Activated CD4-positive, alpha-beta T cell treated with anti-CD3 and anti-CD28 coated beads, Interleukin-2, amount 50 U/mL, for 48 hours (primary cell): ENCODE measurements at places on chromosomes 3 and 15.
A peak's percentile ranks its signal among the peaks of the same experiment; 100 is the strongest.

- DNase-seq, result no peak
Measured at GRCh38 chr3:23365066-23365465, 161.9 kb downstream of the UBE2E2 start.

DNA sequence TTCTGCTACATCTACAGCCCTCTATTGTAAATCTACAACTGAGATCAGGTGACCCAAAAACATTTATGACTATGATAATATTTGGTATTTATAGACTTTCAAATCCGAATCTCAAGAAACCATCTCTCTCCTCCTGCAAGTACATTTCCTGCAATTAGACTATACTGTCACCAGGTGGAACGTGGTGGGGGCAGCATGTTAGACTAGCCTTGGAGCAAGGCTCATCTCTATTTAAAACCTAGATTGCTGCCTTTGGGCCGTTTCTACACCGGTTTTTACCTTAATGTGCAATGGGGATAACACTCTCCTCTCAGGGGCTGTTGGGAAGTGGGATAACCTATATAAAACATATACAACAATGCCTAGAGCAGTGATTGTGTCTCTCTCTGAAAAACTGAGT, 3.8 kb upstream of the KATNBL1 start:
- DNase-seq, result no peak

DNA sequence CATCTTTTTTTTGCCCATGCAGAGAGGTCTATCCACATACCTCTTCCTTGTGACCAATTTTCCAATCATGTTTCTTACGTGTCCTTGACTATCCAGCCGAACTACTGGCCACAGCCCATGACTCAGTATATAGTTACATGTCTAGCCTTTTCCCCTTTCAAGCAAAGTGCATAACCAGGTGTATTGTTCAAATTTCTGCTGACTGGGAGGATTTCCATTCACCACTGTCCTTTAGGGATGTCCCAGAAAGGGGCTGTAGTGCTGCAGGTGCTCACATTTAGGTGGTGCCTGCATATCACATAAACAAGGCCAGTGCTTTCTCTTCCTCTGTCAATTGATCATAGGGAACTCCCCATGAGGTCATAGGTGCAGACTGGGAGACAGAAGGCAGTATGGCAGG, 69.4 kb upstream of the ALDH1A3 start:
- DNase-seq, result no peak

GRCh38 chr15:72948662-72949061, 103.6 kb upstream of the NEO1 start:
- no peak for DNase-seq

- no peak for DNase-seq
Measured at GRCh38 chr3:141278196-141279076, 46.8 kb downstream of the PXYLP1 start.

DNA sequence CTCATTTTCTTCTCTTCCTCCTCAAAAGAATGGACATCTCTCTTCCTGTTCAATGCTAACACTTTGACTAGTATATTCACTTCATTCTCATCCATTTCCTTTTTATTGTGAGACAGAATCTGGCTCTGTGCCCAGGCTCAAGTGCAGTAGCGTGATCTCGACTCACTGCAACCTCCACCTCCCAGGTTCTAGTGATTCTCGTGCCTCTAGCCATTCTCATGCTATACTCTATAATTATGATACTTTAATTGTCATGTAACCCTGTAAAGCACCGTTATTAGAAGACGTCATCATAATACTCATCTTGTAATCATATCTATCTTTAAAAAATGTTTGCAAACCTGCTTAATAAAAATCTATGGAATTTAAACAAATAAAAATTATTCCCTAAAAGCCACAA, 107.0 kb downstream of the SHOX2 start:
- no peak for DNase-seq

GRCh38 chr15:69275074-69275670, 23.5 kb upstream of the PAQR5 start:
- no peak for DNase-seq

DNA sequence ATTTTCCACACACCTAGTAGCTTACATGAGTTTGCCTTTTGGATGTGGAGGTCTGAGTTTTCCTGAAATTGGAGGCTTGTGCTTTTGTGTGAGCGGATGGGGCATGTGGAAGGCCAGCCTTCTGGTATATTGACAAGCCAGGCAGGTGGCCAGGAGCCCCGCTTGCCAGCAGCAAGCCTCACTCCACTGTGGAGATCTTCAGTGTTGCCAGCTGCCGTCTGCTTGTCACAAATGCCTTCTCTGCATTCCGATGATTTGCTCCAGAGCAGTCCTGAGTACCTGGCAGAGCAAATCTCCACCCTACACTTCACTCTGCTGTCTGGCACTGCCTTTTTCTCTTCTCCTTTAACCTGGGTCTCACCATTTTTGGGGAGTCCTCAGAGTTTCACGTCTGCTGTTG, 29.1 kb upstream of the CHST2 start:
- DNase-seq, result no peak

DNA sequence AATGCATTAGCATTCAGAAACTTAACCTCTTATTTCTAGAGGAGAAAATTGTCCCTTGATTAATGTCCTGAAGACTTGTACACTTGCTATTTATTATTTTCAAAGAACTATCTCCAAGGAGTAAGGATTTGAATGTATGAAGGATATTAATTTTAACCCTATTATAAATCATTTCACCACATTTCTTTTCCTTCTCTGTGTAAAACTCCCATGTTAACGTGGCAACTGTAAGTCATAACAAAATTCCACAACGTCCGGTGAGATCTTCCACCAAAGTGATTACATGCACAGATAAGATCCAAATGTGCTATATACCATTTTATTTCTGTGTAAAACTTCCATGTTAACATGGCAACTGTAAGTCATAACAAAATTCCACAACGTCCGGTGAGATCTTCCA, 229.1 kb upstream of the ARHGEF26 start:
- no peak for DNase-seq

DNA sequence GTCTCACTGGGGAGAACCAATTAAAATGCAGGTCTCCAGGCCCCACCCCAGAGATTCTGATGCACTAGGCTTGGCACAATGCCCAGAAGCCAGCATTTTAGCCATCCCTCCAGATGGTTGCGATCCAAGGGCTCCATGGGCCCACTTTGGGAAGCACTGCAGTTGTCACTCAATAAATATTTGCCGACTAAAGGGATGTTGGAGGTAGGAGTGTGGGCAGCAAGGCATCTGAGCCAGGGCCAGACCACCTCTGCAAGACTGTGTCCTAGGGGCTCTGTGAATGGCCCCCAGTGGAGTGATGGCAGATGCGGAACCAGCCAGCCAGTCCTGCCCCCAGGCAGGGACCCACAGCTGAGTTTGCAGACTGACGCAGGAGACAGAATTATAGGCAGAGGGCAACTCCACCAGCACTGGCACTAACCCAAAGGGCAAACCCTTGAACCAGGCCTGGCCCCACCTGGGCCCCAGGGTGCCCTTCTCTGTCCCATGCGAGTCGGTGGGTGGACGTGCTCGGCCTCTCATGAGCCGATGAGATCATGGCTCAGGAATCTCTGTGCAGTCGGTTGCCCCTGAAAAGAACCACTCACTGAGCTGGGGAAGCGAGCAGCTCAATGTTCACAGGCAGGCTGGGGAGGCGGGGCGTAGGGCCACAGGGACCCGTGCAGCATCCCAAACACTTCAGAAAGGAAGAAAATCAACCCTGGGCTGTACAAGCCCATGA, 49.7 kb downstream of the SEMA5B start:
- no peak for DNase-seq

DNA sequence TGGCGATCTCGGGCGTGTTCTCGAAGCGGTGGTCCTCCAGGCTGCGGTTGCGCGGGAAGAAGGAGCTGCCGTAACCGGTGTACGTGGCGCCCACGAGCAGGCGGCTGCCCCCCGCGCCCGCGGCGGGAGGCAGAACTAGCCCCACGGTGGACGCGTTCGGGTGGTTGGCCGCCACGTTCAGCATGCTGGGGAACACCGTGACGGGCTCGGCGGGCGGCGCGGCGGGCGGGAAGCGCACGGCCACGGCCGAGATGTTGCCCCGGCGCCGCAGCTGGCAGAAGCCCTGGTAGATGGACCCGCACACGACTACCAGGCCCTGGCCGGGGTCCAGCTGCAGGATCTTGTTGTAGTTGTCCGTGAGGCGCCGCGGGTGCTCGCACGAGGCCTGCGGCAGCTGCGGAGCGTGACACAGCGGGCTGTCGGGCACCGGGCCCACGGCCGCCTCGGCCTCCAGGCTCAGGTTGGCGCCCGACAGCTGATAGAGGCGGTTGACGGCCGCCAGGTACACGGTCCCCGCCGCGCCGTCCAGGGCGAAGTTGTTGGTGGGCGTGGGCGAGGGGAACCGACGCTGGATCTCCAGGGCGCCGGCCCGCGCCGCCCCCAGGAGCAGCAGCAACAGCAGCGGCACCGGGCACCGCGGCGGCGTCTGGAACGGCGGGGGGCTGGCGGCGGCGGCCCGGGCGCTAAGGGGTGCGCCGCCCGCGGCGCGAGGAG, 397 bp downstream of the PLXND1 start:
- DNase-seq, result peak; percentile 13

DNA sequence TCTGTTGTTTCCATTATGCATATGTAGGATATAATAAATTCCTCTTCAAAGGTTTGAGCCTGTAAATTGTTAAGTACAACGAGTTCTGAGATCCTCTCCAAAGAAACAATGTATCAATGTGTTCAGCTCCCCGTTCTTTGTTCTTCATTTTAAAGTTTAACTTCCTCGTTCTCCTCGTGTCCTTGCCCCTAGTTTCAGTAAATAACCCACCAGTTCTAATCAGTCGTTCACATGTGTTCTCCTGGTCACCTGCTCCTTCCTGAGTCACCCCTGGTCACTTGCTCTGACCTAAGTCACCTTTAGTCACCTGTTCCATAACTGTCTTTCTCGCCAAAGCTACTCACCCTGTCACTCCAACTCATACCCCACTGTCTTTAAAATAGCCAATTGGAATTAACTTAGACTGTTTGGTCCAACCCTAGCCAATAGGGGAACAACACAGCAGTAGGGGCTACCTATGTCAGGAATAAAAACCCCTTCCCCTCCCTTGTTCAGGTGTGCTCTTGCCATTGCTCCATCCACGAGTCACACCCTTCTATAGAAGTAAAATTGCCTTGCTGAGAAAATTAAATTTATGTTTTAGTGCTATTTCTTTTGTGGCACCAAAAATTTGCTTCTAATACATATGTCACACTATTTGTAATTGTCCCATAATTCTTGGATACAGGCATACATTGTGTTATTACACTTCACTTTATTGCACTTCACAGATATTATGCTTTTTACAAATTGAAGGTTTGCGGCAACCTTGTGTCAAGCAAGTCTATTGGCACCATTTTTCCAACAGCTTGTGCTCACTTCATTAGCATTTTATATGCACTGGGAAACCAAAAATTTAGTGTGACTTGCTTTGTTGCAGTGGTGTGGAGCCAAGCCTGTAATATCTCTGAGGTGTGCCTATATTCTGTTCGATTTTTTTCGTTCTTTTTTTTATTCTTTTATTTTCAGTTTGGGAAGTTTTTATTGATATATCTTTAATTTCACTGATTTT, 15.3 kb upstream of the MCF2L2 start:
- no peak for DNase-seq

DNA sequence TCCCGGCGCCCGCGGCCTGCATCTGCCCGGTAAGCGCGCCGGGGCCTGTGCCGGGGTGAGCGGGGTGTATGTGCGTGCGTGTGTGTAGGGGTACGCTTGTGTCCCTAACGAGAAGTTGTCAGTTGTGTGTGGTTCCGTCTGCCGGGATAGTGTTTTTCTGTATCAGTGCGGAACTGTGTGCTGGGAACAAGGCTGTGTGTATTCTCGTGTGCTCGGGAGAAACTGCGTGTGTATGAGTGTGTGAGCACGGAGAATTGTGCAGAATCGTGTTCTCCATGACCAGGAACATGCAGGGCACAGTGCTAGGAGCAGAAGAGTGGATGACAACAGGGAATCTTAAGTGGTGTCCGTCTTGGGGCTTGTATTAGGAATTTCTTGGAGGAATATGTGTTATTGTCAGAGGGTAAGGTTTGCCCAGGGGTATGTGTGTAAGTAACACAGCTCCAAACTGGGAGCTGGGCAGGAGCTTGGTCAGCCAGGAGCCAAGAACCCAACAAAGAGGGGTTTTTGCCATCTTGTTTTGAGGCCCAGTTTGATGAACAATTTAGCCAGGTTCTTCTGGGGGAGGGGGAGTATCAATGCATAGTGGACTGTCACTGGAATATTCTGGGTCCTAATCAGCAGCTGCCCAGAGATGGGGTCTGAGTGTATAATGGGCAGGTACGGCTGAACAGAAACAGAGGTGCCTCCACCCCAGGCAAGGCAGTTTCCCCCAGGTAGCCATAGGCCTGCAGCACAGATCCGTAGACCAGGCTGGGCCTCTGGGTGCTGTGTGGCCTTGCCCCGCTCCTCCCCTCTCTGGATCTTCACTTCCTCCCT, 2.1 kb downstream of the ISL2 start:
- DNase-seq, result no peak

DNA sequence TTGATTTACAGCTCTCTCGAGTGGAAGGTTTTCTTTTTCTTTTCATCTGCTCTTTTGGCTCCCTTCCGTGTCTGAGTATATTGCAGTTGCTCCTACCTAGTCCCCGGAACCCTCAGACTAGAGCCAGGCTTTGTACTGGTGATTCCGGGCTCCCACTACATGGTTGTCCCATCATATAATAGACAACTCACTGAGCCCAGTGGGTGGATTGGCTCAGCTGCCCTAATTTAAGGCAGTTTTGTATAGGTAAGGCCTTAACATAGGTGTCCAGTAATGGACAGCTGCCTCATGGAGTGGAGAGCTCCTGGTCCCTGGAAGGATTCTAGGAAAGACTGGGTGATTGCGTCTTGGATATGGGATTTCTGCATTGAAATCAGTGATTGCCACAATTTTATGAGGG, 58.0 kb downstream of the KY start:
- DNase-seq, result no peak

DNA sequence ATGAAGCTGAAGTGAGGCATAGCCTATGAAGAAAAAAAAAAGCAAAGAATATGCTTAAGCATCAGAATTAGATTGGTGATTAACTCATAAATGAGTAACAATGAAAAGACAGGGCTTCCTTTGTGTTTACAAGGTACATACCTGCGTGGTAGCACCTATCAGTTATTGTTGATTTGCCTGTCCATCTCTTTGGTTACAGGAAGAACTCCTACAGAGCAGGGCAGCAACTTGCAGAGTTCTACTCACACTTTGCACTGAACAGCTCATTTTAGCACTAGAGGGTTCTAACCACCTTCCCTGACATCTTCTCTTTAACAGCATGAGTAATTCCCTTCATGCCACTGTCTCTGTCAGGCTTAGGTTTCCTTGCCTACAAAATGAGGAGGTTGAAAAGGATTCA, 166.0 kb downstream of the DPH6 start:
- no peak for DNase-seq
